ENCODE measurements at places on chromosomes 12 and 14.

- peak; percentile 38 for DNase-seq
Observed at GRCh38 chr12:64451687-64452558, at the start of gene TBK1. Gene TBK1 (plus strand): TSS chr12:64452120. CDS start chr12:64455871, 3,751 bp downstream.

DNA sequence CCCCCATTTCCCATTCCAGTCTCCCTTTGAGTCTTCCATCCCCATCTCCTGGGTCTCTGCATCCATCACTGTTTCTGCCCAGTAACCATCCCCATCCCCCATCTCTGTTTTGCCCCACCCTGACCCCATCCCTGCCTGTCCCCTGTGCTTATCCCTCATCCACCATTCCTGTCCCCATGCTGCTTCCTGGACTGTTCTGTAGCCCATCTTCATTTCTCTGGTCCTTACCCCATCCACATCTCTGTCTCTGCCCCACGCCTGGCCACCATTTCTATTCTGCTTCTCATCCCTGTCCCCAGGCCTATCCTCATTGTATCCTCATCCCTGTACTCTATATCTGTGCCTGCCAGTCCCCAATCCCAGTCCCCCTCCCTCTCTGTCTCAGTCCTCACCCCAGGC lies 4.2 kb downstream of the NXPH4 start:
- DNase-seq = no peak

DNA sequence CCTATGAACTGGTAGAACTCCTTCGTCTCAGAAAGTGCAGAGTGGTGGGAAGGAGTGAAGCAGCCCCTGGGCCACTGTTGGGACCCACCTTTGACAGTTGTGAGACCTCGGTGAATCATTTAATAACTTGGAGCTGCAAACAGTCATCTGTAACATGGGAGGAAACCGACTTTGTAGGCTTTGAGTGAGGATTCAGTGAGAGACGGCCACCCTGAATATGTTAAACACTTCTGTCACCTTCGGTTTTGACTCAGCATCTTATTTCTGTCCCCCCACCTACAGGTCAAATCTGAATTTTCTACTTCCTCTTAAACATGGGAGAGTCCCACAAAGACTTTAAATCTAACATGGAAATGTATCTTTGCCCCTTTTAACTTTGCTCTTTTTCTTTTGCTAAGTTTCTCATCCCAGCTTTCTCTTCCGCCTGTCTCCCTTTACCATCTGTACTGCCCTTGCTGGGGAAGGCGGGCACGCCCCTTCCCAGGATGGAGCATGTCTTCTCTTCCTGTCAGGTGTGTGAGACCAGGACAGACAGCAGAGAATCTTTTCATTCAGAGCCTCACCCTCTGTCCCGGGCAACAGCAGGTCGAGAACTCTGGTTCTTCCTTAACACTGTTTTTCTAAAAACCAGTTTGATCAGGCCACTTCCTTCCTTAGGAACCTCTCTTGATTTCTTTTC lies 37.1 kb downstream of the ZC3H14 start:
- DNase-seq = no peak

DNA sequence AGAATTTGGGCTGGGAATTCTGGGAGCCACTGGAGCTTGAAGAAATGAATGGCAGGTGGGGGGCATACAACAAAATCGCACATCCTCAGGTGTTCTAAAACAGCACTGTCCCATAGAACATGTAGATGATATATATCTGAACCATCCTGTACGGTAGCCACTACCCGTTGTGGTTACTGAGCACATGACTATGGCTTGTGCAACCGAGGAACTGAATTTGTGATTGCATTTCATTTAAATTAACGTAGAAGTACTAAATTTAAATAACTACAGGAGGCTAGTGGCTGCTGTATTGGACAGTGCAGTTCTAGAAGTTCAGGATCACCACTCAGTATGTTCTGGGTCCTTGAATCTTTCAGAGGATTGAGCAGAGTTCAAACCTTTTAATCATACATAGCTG lies 172.4 kb downstream of the PHETA1 start:
- no peak for DNase-seq

GRCh38 chr12:120231316-120232011 lies 30.6 kb upstream of the RPLP0 start:
- peak; percentile 45 for DNase-seq

DNA sequence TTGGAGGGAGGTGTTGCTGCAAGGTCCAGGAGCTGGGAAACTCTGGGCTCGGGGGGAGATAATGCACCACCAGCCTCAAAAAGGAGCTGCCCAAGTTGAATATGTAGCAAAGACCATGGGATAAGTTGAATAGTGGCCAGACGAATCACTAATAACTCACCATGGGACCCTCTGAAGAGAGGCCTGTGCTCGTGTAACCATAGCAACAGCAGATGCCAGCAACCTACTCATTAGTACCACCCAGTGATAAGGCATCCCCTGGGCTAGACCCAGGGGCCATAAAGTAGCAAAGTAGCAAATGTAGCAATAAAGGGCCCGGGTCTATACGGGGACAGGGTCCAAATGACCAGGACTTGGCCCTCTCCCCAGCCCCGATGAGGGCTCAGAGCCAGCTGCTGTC lies 328.0 kb downstream of the DPF3 start:
- no peak for DNase-seq

GRCh38 chr14:94598816-94599655 lies 13.2 kb upstream of the SERPINA3 start:
- no peak for DNase-seq

- no peak for DNase-seq
Observed at GRCh38 chr14:36820901-36821300, 159.2 kb downstream of the PAX9 start.

Measured in stimulated activated CD8-positive, alpha-beta memory T cell treated with anti-CD3 and anti-CD28 coated beads, Interleukin-2, amount 100 ng/mL, for 1 hour (primary cell).